ENCODE measurements at places on chromosomes 6 and 20.
A peak's percentile ranks its signal among the peaks of the same experiment; 100 is the strongest.

GRCh38 chr6:26646074-26646473 lies 13.5 kb downstream of the ZNF322 start:
- no peak for DNase-seq

DNA sequence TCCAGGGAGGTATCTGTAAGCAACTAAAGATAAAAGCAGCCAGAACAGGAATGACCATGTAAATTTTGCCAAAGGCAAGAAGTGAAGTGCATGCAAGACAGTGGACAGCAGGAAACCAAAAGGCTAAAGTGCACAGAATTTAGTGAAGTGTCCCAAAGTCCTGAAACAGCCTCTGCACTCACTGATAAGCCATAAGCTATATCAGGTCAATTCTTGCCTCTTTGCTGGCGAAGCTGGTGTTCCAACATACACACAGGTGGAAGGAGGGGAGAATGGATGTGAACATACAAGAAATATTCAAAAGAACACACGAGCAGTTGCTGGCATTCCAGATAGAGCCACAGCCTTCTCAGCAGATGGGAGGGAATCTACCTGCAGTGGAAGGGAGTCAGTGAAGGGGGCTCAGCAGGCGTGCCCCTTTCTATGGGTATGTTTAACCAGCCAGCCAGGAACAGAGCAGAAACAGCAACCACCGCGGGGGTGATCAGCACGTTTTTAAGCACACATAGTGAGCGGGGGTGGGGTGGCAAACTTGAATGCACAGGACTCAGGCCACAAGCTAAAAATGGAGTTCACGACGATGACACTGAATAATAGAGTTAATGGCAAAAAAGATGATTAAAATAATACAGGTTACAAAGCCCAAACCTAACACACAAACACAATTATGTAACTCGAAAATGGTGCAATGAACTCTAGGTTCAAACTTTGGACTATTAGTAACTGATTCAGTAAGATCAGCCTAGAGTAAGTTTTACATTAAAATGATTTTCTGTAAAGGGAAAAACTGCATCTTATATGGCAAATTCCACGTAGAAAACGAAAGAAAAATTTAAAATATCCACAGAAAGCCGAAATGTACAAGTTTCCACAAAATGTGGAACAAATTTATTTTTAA lies 1.2 kb downstream of the ECI2 start:
- DNase-seq: no peak

- DNase-seq: no peak
Observed at GRCh38 chr20:48704761-48705160, 123.0 kb downstream of the PREX1 start.

DNA sequence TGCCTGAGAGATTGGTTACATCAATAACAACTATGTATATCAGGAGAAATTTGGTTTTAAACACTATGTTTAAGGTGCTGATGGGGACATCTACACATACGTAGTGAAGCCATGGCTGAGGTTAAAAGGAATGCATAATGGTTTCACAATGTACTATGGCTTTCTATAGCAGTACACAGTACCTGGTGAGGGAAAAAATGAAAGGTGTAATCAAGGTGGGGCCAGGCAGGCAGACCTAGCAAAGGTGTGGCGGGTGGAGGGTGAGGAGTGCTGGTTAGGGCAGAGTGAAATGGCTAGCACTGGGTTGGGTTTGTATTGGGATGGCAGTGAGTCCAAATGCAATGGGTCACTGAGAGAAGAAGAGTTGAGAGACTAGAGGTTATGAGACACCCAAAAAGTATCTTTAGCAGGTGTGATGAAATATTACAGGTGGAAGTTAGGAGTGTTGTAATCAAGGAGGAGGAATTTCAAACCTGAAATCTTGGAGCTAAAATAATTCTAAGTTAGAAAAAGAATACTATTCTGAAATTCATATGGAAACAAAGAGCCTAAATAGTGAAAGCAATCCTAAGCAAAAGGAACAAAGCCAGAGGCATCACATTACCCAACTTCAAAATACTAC lies 22.3 kb downstream of the PAQR8 start:
- DNase-seq: no peak

- no peak for DNase-seq
Observed at GRCh38 chr20:24835195-24835594, 113.9 kb upstream of the CST7 start.

- peak; percentile 16 for DNase-seq
Observed at GRCh38 chr6:45677381-45678284, 299.9 kb upstream of the SUPT3H start.

DNA sequence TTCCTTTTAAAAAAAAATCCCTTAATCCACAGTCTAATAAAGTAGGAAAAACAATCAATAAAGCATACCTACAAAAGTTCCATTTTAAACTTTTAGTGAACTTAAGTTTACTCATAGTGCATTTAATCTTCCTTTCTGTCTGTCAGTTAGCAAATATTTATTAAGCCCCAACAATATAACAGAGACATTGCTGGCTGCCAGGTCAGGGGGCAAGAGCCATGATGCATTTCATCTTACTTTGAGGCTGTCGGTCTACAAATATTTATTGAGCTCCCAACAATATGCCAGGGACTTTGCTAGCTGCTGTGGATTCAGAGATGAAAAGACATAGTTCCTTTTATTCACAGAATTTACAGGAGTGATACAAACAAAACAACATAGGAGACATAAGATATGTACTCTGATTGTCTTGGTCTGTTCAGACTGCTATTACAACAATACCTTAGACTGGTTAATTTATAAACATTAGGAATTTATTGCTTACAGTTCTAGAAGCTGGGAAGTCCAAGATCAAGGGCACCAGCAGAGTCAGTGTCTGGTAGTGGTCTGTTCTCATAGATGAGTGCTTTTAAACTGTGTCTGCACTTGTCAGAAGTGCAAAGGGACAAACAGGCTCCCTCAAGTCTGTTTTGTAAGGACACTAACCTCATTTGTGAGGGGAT lies 118.6 kb downstream of the PLCB1 start:
- no peak for DNase-seq

DNA sequence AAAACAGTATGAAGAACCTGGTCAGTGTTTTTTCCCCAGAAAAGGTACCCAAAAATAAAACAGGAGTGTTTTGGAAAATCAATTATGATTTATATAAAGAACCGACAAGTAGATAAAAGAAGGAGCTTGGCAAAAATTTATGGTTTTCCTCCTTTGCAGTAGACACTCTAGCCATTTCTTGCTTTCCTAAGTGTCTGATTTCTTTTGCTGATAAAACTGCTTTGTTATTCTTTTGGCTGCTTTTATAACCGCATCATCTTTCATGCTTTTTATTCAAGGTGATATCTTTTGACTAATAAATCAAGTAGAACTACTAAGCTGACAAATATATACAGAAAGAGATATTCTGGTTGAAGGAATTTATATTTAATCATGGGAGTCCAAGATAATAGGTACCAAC lies 16.6 kb downstream of the ATG5 start:
- DNase-seq: no peak

- DNase-seq: no peak
Observed at GRCh38 chr6:44868335-44868668, 459.8 kb upstream of the RUNX2 start.

GRCh38 chr20:42378826-42379225 lies 760.6 kb upstream of the CHD6 start:
- no peak for DNase-seq

- DNase-seq: no peak
Observed at GRCh38 chr20:45813006-45813340, 529 bp downstream of the UBE2C start.

DNA sequence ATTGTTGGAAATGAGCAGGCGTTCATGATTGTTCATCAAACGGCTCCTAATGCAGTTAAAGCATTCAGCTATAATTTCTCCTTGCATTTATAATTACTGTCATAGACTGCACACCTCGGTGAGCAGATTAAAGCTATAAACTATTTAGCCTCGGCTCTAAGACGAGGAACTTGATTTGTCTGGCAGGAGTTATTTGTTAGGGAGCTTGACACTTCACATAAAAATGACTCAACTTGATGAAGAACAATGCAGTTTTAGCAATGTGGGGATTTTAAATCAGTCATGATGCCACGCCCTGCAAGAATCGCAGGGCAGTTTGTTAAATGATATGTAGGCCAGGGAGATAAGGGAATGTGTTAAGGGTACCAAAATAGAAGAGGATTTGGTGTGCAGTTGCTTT lies 290.2 kb downstream of the TSHZ2 start:
- DNase-seq: no peak

- DNase-seq: no peak
Observed at GRCh38 chr6:169156108-169156792, 97.4 kb downstream of the THBS2 start.

GRCh38 chr20:19758133-19758500 lies at the start of gene RIN2:
RIN2 (plus strand) TSS chr20:19758258; CDS start chr20:19889602, 131,344 bp downstream.
- no peak for DNase-seq

- no peak for DNase-seq
Observed at GRCh38 chr6:152821525-152821924, 70.9 kb downstream of the VIP start.

GRCh38 chr6:89260832-89261231 lies 43.7 kb upstream of the GABRR1 start:
- no peak for DNase-seq

DNA sequence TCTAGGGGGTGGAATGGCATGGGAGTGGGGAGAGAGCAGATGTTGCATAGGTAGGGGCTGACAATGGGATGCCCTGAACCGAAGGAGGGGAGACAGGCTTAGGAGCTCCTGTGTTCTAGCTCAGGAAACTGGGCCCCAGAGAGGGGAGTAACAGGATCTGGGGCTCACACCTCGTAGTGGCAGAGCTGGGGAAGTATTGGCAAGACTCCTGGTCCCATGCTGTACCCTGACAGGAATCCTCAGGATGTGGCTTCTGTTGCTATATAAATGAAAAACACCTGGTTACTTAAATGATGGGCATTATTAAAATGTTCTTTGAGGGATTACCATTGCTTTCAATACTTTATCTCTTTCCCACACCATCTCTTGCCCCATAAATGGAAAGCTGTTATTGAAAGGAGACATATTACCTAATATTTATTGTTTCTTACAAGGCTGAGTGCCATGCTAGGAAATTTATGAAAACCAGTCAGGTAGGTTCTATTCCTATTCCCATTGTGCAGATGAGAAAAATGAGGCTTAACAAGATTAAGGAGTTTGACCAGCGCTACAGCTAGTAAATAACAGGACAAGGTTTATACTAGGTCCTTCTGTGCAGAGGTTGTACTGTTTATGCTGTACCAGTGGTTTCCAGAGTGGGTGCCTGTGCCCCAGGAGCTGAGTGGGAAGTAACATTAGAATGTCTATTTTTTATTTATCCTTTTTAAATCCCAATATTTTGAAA lies 35.3 kb upstream of the TCP11 start:
- no peak for DNase-seq

DNA sequence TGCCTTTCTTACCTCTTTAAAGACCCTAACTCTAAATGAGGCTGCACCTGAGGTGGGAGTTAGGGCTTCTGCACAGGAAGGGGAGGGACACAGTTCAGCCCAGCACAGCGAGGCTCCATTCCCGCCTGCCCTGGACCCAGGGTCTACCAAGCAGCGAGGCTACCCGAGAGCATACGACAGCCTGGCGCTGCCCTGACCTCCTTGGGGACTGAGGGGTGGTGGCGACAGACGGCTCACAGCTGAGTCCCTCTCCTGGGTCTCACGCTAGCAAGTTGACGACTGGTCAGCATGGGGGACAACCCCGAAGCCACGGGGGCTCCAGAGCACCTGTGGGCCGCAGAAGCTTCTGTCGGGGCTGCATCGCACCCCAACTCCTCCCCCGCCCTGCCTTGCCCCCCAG lies 24.4 kb downstream of the SLC17A9 start:
- DNase-seq: no peak

DNA sequence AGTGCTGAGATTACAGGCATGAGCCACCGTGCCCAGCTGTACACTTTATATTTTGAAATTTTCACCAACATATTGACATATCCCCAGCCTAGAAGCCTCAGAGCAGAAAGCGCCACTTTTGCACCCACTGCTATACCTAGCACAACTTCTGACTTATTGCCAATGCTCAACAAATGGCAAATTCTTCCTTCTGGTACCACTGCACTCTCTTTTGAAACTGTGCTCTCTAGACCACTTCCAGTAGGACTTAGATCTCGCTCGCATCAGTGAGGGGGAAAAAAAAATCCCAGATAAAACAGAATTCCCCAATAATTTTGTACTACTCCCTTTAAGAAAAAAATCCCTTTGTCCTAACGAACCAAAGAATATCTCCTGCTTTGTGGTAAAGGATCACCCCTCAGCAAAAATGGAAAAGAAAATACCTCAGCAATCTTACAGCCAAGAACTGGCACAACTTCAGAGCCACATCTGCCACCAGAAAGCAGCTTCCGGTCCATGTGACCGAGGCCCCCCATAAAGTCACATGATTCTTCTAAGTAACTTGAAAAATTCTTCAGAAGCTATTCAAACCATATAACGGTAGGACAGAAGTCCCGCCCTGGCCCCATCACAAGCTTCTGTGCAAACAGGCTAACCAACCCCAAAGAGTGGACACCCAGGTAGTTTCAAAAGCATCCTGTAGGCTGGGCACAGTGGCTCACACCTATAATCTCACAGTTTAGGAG lies 18.5 kb upstream of the IL17F start:
- no peak for DNase-seq

DNA sequence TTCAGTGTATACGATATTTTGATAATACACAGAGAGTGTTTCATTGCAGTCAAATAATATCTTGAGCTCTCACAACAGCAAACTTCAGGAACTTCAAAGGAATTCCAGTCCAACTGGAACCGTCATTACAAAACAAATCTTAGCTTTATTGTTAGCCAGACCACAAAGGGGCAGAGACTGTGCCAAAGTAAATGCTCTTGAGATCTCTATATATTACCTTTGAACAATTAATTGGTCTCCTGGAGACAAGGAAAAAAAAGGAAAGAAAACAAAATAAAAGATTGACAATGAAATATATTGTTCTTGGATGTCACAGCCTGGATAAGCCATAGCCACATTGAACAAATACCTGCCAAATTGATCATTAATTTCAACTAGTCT lies 70.0 kb downstream of the FOXC1 start:
- no peak for DNase-seq

DNA sequence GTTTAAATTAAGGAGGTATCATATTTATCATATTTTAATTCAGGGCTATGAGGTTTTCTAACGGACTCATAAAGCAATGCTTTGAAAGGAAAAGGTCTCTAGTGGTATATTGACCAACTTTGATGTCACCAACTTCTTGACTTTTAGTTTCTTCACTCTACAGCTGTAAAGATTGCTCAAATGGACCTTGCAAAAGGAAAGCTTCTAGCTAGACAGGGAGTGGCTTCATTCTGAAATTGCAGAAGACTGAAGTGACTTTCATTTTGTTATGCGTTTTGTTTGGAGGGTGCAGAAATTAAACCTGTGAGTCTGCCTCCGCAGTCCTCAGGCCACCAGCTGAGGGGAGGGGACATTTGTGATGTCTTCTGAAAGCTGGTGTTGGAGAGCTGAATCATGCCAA lies 95.7 kb downstream of the SLC24A3 start:
- DNase-seq: no peak

GRCh38 chr6:99612551-99613408 lies 6.1 kb downstream of the PRDM13 start:
- no peak for DNase-seq

Data from activated T-cell treated with anti-CD3 and anti-CD28 coated beads for 1 hour (primary cell).